Stimulated activated CD4-positive, alpha-beta T cell treated with anti-CD3 and anti-CD28 coated beads, Interleukin-1b, Interleukin-23, amount 100 ng/mL, for 1 hour (primary cell): ENCODE measurements at places on chromosomes 1 and 21.

GRCh38 chr1:51850420-51851223, 27.9 kb downstream of the NRDC start:
- DNase-seq = no peak

DNA sequence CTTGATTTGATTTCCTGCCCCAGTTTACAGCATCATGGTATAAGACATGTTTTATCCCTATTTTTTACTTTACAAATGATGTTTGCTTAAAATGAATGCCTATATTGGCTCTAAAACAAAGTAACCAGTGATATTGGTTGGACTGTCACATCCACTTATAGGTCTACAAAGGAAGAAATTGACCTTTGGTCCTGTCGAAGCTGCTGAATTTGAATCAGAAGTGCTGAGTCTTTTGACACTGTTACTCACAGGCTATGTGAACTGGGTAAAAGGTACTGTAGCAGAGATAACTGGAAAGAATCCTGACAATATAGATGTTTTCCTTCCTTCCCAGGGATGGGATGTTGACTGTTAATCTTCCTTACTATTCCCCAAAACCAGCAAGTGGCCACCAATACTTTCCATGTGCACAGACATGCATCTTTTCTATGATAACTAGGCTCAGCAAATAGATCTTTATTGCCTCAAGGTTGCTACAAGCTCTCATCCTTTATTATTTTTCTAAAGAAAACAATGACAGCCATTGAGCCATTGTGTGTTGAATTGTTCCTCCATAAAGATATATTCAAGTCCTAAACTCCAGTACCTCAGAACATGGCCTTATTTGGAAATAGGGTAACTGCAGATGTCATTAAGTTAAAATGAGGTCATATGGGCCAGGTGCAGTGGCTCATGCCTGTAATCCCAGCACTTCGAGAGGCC, 175.9 kb upstream of the NR5A2 start:
- DNase-seq = no peak

DNA sequence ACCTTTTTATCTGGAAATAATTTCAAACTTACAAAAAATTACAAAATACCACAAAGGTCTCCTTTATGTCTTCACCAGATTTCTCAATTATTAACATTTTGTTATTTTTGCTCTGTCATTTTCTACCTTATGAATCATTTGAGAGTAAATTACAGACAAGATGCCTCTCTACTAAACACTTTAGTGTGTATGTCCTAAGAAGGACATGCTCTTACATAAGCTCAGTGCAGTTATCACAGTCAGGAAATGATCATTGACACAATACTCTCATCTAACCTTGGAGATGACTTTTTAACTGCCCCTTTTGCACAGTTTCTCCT, 378.9 kb upstream of the RUNX1 start:
- DNase-seq = no peak

GRCh38 chr1:181296180-181296579, 187.1 kb upstream of the CACNA1E start:
- no peak for DNase-seq

DNA sequence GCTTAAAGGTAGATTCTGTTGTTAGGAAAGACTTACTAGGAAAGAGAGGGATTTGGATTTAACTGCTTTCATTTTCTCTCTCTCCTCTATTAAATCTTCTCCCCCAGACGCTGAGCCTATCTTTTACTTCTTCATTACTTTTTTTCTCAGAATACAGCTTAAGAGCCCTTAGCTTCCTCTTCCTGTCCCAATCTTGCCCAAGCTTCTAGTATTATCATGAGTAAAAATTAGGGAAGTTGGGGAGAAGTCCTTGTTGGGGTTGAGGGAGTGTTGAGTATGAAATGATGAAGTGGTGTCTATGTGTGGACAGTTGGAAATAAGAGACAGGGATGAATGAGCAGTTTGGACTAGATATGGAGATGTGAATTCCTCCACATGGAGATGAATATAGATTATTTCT, 35.0 kb downstream of the ACP6 start:
- DNase-seq = no peak

DNA sequence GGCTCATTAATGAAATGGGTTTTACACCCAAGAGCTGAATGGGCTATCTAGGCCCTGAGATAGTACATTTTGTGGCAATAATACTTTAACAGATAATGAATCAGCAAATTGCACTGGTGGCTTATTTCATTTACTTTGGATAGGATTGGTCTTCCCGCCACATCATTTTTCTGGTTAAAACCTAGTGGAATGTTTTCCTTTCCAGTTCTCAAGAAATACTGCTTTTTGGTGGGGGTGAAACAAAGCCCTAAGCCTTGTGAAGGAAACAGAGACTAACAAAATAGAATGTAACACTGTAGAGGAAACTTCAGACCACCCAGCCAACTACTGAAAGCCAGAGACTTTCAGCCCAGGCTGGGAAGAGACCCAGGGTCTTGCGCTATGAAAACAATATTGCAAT, 172.2 kb downstream of the HHIPL2 start:
- DNase-seq = no peak

DNA sequence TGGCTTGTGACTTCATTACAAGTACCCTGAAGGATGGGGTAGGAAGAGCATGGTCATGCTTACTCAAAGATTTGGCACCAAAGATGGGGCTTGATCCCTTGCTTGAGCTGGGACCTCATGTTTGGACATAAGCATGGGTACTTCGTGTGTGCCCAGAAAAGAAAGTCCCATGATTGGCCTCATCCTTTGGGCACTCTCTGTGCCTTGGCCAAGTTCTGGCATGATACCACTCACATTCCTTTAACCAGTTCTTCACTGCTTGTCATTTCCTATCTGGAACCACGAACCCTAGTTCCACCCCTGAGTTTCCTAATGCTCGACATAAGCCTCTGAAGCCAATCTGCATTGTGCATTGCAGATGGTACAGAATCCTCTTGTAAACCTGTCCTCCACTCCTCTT, 107.0 kb downstream of the NAV1 start:
- DNase-seq = no peak

DNA sequence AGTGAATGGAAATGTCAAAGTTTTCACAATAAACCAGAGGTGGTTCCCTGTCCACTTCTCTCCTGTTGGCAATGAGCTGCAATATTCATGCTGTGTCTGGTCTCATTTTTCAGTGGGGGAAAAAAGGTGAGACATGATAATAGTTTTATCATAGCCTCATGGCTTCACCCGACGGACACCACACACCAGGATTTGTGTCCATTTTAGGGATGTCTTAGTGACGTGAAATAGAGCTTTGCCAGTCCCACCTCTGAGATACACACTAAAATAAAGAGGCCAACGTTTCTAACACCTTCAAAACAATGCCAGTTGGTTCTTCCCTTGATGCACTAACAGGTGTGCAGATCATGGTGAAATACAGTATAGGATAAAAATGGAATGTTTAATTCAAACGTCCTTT, 91.5 kb upstream of the TLR5 start:
- no peak for DNase-seq
